ENCODE measurements at places on chromosomes 6 and 20.
A peak's percentile ranks its signal among the peaks of the same experiment; 100 is the strongest.

GRCh38 chr20:44056010-44056698 is 130.8 kb downstream of the JPH2 start:
- DNase-seq = peak; percentile 74

DNA sequence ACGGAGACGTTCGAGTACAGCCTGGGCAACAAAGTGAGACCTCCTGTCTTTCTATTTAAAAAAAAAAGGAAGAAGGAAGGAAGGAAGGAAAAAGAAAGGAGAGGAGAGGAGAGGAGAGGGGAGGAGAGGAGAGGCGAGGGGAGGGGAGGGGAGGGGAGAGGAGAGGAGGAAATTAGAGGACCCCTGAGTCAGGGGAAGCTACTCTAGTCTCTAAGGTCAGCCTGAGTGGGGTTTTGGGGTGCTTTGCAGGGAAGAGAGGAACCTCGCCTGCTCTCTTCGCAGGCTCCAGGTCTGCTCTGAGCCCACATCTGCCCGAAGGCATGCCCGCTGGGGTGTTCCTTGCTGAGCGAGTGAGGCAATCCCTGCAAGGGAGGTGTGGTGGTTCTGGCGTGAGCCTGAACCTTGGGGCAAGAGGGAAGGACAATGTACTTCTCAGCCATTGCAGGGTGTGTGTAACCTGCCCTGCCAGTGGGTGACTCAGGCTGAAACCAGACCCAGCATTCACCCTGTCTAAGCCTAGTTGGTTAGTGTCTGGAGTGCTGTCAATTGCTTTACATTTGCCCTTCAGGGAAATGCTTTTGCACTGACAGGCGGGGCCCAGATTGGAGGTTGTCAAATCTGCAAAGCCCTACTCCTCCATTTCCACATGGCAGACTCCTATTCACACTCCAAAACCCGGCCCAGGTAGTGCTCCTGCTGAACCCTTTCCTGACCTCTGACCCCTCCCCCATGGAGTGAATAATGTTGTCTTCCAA is 15.3 kb upstream of the MMP9 start:
- DNase-seq = peak; percentile 97

DNA sequence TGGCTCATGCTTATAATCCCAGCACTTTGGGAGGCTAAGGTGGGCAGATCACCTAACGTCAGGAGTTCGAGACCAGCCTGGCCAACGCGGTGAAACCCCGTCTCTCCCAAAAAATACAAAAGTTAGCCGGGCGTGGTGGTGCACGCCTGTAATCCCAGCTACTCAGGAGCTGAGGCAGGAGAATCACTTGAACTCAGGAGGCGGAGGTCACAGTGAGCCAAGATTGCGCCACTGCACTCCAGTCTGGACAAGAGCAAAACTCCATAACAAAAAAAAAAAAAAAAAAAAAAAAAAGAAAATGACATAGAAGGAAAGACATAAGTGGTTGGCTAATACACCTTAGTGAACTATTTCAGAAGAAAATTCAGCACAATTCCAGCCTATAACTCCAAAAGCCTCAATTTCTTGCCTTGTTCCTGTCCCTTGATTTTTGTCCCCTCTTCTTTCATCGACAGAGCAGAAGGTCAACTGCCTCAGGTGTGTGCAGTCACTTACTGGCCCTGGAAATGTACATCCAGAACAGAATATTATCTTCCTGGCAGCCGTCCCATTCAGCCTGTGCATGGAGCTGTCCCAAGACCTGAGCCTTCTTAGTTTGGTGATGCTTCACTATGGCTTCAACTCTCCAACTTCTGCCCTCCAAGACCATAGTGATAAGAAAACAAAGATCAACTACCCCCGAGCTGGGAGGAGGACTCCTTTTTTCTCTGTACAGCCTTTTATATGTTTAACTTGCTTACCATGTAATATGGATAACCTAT is 117.6 kb downstream of the LY86 start:
- no peak for DNase-seq

DNA sequence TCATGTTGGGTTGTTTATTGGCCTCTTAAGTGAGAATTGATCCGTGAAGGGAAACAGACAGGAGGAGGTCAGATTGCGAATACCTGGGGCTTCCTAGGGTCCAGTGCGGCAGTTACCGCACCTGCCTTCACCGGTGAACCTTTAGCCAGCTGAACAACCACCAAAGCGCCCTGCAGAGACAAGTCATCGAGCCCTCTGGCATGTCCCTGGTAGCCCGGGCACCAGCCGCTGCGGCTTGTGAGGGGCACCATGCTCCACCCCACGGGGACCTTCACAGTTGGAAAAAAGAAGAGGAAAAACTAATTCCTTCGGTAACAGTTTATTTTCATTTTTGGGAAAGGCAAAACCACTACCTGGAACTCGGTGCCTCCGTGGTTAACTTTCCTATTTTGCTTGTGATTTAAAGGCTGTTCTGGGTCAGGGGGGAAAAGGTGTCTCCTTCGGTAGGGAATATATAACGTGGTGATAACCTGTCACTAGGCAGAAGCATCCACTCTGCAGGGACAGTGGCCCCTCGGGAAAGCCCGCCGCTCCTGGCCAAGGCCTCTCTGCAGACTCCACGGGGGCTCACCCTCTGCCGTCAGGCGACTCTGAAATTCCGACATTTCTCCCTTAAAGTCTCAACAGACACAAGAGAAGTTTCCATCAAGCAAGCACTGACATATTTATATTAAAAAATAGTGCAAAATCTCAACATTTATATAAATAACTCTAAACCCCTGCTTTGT is 30.7 kb upstream of the ZBP1 start:
- no peak for DNase-seq

GRCh38 chr20:53829255-53829723 is 235.7 kb upstream of the ZNF217 start:
- peak; percentile 92 for DNase-seq

- no peak for DNase-seq
Observed at GRCh38 chr6:39496915-39497314, 174.4 kb upstream of the KCNK16 start.

DNA sequence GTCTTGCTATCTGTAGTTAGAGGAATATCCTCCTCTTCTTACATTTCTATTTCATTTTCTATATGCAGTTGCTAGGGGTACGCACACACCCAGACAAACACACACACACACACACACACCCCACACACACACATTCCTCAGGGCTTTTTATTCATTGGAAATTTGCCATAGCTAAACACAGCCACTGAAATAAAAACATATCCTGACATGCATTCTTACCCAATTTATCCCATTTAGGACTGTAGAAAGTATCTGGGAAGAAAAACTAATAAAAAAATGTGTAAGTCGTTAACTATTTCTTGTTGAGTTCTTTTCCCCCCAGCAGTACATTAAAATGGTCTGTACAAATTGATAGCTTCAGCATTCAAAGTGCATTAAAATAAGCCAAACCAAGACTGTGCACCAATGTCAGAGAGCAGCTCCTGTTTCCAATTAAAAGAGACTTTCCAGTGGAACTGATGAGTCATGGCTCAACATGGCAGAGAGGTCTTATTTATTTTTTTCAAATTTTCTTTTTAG is 357.9 kb upstream of the AGPAT4 start:
- DNase-seq = no peak

DNA sequence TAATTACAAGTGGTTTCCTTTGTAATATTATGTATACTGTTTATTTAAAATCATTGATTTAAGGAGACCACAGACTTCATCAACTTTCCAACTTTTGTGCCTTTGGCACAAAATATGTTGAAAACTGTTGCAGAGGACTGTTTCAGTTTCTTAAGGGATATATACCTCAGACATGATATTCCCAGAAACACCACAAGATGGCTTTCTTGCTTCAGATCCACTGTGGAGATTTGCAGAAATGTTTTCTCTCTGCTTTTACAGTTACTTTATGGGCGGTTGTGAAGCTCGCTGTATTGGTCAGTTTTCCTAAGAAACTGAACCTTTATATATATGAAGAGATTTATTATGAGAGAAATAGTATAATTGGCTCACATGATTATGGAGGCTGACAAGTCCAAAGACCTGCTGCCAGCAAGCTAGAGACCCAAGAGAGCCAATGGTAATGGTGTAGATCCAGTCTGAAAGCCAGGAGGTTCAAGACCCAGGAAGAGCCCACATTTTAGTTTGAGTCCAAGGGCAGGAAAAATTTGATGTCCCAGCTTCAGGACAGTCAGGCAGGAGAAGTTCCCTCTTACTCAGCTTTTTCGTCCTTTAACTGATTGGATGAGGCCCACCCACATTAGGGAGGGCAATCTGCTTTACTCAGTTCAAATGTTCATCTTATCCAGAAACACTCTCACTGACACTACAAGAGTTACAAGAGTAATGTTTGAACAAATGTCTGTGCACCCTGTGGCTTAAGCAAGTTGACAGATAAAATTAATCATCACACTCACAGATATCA is 12.8 kb downstream of the ME1 start:
- DNase-seq = peak; percentile 32

- no peak for DNase-seq
Observed at GRCh38 chr20:1304710-1305515, 24.0 kb downstream of the SDCBP2 start.

DNA sequence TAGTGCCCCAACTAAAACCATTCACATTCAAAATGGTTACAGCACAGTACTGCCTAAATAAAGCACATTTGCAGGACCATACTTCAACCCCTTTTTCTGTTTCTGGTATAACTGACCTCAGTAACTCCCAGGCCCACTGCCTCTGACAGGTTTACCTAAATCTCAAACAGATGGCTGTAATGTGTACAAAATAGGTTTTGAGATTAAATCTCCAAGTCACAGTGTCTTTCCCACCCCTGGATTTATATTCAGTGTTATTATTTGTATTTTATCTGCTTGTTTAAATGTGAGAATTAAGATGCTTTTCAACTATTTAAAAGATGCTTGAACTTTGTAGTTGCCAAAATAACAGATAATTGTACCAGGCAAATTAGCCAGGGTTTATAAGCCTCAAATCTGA is 4.7 kb upstream of the KIF6 start:
- no peak for DNase-seq

GRCh38 chr20:1005452-1006027 is 3.4 kb upstream of the RSPO4 start:
- DNase-seq = peak; percentile 56

GRCh38 chr20:23340524-23340923 is 10.1 kb upstream of the NXT1 start:
- DNase-seq = peak; percentile 48
